Right cardiac atrium (tissue), 5 donors: ENCODE measurements at places on chromosomes 11 and 22. TPM values are rescaled to one million over a fixed set of nuclear protein-coding genes. Genes with fewer than 3 reads are reported as not detected.

The WBP2NL gene
- 0.50 TPM for total RNA-seq

DNA sequence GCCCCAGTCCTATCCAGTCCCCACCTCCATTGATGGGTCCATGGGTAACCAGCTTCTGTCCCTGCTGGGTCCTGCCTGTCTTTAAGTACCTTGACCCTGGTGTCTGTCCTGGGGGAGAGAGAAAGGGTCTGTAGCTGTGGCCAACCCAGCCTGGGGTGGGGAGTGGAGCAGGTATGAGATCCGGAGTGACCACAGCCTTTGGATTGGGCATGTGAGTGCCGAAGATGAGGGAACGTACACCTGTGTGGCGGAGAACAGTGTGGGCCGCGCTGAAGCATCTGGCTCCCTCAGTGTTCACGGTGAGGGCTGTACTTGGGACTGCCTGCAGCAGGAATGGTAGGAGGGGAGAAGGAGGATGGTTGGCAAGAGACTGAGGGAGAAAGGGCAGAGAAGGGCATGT is 5.2 kb downstream of the ROBO3 start:
- DNase-seq: no peak

GRCh38 chr11:77407613-77408012 is 66.3 kb downstream of the PAK1 start:
- DNase-seq: peak; percentile 30

- no peak for DNase-seq
These were observed 291.6 kb downstream of the BUD13 start for GRCh38 chr11:116481126-116481675.

DNA sequence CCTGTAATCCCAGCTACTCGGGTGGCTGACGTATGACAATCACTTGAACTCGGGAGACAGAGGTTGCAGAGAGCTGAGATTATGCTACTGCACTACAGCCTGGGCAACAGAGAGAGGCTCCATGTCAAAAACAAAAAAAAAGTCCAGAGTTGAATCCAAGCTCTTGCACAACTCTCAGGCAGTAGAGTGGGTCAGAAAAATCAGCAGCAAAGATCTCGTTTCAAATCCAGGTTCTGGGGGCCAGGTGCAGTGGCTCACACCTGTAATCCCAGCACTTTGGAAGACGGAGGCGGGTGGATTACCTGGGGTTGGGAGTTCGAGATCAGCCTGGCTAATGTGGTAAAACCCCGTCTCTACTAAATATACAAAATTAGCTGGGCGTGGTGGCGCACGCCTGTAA is 24.9 kb downstream of the CLPB start:
- no peak for DNase-seq
